Sigmoid colon (tissue), 7 donors: ENCODE measurements at places on chromosomes 7 and 10. TPM values are rescaled to one million over a fixed set of nuclear protein-coding genes. Genes with fewer than 3 reads are reported as not detected.

The C7orf57 gene
- not detected for total RNA-seq

The FZD1 gene
- total RNA-seq = 15.5 TPM

GRCh38 chr7:131188367-131189339 lies 139.0 kb upstream of the MKLN1 start:
- DNase-seq = peak; percentile 71

The RET gene
- 6.5 TPM for total RNA-seq

DNA sequence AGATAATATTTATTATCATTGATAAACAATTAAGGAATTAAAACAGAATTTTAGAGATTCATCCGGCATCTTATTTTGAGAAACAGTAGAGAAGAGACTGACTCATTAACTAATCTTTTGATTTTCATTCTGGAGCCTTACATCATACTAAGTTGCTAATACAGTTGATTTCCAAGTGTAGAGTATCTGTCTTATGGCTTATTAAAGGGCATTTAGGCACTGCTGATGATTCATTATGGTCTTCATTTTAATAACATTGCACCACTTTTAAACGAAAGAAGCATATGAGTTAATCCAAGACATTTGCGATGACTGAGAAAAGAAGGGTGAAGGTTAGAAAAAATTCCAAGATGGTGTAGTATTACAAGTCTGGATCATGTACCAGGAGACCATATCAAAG lies 186.0 kb upstream of the CACNA2D1 start:
- no peak for DNase-seq

DNA sequence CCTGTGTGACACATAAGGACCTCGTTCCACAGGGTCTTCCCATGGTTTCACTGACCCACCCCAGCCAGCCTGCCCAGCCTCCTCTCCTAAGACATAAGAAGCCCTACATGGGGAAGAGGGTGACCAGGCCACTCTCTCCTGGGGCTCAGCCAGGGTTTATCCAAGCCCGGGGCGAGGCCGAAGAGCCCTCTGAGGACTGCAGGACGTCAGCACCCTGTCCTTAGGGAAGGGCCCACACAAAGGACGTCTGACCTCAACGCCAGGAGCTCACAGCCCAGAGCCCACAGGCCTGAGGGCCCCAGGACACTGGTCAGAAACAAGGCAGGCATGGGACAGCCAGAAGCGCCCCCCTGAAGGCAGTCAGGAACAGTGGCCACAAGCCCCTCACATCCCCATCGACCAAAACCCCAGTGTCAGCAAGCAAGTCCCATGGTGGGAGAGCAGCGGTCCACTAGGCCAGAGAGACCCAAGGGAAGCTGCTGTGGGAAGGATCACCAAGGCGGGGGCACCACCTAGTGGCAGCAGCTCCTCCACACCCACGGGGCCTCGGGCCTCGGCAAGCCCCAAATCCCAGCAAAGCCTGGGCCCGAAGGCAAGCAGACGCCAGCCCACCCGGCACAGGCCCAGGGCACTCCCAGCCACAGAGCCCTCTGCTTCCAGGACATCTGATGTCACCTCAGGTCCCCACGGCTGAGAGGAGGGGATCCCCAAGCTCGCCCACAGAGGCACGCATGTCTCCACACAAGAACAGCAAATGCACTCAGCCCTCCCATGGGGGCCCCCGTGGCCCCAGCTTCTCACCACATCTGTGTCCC lies 23.4 kb downstream of the MAD1L1 start:
- peak; percentile 86 for DNase-seq

GRCh38 chr10:7813481-7813880 lies 4.8 kb upstream of the TAF3 start:
- no peak for DNase-seq

DNA sequence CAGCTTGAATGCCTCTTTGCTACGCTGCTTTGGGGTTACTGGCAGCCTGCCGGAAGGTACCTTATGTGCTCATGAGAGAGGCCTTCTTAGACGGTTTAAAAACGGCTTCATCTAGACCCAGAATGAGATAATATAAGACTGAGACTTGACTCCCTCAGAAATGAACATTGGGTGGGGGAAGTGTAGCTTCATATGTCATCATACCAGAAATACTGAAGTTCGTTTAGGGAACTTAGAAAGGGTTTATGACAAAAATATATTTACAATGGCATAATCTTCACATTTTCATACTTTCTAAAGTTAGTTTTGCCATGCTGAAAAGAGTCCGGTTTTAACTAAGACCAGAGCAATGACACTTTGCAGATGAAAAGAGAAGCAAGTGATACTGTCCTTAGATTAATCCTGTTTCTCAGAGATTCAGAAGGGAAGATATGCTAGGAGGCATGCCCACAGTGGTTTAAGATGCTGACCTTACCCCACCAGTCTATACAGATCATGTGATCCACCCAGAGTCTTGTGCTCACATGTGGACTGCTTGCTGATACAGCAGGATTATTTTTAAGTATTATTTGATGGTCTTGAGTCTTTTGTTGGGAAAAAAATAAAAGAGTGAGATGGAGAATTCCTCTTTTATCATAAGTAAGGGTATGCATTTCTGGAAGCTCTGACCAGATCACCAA lies 40.8 kb upstream of the HGF start:
- no peak for DNase-seq

GRCh38 chr7:102454468-102454867 lies 10.2 kb downstream of the ALKBH4 start:
- no peak for DNase-seq

GRCh38 chr7:598899-599298 lies 79.3 kb upstream of the PDGFA start:
- no peak for DNase-seq

- DNase-seq = no peak
Observed at GRCh38 chr10:47364911-47365310, 16.7 kb downstream of the RBP3 start.

- peak; percentile 48 for DNase-seq
Observed at GRCh38 chr7:58086871-58087535, 637.0 kb downstream of the ZNF716 start.

The CTAGE4 gene
- 0.49 TPM for total RNA-seq

GRCh38 chr7:156178857-156179256 lies 366.6 kb upstream of the SHH start:
- no peak for DNase-seq
